ENCODE measurements at places on chromosomes 12 and 14.

DNA sequence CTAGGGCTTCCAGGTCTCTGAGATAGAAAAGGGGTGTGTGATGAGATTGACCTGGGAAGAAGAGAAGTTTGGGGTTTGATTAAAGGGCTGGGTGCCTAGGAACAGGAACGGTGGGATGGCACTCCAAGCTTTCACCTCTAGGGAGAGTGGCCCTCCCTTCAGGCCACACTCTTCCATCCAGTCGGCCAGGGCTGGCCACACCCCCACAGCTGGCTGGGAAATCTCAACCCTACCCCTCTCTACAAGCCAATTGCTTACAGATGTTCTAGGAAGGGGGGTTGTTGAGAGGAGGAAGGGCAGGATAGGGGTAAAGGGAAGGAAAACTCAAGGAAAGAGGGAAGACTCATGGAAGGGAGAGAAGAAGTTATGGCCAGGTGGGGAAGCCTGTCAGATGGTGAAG is 6.6 kb upstream of the ITGA5 start:
- peaks cover 14% of the 10 kb centered on the region for H3K4me1 ChIP-seq
- no peak for DNase-seq
- no peaks in the 10 kb centered on the region for H3K36me3 ChIP-seq
- no peak overlapping the region for H3K27ac ChIP-seq

GRCh38 chr14:75625034-75625433 is 35.6 kb downstream of the ERG28 start:
- no peaks in the 10 kb centered on the region for H3K27me3 ChIP-seq
- H3K27ac ChIP-seq: no peak overlapping the region
- peaks cover 7% of the 10 kb centered on the region for H3K4me1 ChIP-seq
- H3K4me3 ChIP-seq: no peak overlapping the region

GRCh38 chr12:108613548-108613947 is 15.7 kb upstream of the TMEM119 start:
- H3K4me3 ChIP-seq: no peak overlapping the region
- DNase-seq: no peak
- no peaks in the 10 kb centered on the region for H3K36me3 ChIP-seq
- no peaks in the 10 kb centered on the region for H3K27me3 ChIP-seq
- H3K27ac ChIP-seq: no peak overlapping the region

DNA sequence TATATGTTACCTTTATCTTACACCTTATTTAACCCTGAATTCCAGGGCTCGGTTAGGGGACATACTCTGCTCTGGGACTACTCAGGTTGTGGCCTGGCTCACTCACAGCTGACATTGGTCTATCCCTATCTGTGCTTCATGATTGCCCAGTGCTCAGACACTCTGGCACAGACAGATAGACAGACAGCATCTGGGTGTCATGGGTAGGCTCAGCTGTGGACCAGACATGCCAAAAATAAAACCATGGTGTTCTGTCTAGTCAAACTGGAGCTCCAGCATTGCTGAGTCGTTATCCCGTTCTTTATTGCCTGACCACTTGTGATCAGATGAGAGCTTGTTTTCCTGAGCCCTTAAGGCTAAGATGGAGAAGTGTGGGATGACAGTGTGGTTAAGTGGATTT is 29.0 kb downstream of the FBXW8 start:
- no peak overlapping the region for H3K4me3 ChIP-seq
- no peak for DNase-seq
- no peak overlapping the region for H3K27ac ChIP-seq
- H3K27me3 ChIP-seq: no peaks in the 10 kb centered on the region
- H3K36me3 ChIP-seq: no peaks in the 10 kb centered on the region

- no peak overlapping the region for H3K4me3 ChIP-seq
- peaks cover under 1% of the 10 kb centered on the region for H3K4me1 ChIP-seq
- H3K27ac ChIP-seq: no peak overlapping the region
- no peaks in the 10 kb centered on the region for H3K27me3 ChIP-seq
- H3K36me3 ChIP-seq: no peaks in the 10 kb centered on the region
- no peak for DNase-seq
These were observed 6.1 kb upstream of the TEP1 start for GRCh38 chr14:20419419-20419818.

DNA sequence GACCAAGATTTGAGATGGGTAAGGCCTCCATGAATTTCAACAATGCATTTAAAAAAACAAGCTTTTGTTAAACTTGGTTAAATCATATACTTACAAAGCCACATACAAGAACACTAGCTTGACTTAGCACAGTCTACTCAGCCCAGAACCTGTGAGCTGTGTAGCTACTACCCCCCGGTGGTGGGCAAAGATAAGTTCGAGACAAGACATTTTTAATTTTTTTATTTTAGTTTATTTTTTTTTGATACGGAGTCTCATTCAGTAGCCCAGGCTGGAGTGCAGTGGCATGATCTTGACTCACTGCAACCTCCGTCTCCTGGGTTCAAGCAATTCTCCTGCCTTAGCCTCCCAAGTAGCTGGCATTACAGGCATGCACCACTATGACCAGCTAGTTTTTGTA is 3.7 kb upstream of the NECAP1 start:
- peaks cover 44% of the 10 kb centered on the region for H3K4me1 ChIP-seq
- no peak overlapping the region for H3K4me3 ChIP-seq
- H3K27me3 ChIP-seq: no peaks in the 10 kb centered on the region
- DNase-seq: no peak
- no peaks in the 10 kb centered on the region for H3K36me3 ChIP-seq

GRCh38 chr14:41606282-41606531 is 469 bp upstream of the LRFN5 start:
- H3K4me1 ChIP-seq: peaks cover 6% of the 10 kb centered on the region
- DNase-seq: no peak
- no peaks in the 10 kb centered on the region for H3K36me3 ChIP-seq
- H3K27me3 ChIP-seq: peaks cover 39% of the 10 kb centered on the region
- peak overlapping the region; percentile 33 for H3K27ac ChIP-seq

GRCh38 chr12:124633365-124634362 is 66.3 kb upstream of the NCOR2 start:
- H3K4me1 ChIP-seq: no peaks in the 10 kb centered on the region
- no peaks in the 10 kb centered on the region for H3K27me3 ChIP-seq
- H3K36me3 ChIP-seq: no peaks in the 10 kb centered on the region
- H3K27ac ChIP-seq: no peak overlapping the region
- no peak for DNase-seq
